ENCODE measurements at places on chromosomes 13 and 19.
A peak's percentile ranks its signal among the peaks of the same experiment; 100 is the strongest.

DNA sequence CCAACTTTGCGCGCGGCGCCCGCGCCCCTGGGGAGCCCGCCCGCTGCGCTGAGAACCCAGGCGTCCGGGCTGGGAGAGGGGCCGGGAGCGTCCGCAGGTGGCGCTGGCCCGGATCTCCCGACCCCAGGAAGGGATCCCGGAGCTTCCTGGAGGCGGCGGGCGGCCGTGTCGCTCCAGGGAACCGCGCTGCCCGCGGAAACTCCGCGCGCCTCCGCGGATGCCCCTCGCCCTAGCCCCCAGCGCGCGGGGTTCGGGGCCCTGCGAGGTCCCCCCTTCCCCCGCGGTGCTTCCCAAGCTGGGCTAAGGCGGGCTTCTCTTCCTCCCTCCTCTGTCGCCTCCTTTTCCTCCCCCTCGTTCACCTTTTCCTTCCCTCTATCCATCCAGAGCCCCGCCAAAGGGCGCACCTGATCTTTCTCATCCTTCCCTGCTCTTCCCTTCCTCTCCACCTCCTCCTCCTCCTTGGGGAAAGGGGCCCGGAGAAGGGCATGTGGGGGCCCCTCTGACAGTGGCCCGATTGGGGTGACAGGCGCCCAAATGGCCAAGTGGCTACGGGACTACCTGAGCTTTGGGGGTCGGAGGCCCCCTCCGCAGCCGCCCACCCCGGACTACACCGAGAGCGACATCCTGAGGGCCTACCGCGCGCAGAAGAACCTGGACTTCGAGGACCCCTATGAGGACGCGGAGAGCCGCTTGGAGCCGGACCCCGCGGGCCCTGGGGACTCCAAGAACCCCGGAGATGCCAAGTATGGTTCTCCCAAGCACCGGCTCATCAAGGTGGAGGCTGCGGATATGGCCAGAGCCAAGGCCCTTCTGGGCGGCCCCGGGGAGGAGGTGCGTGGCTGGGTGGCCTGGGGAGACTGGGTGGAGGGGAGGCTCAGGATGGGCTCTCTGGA lies 710 bp downstream of the SHD start:
- DNase-seq: no peak

DNA sequence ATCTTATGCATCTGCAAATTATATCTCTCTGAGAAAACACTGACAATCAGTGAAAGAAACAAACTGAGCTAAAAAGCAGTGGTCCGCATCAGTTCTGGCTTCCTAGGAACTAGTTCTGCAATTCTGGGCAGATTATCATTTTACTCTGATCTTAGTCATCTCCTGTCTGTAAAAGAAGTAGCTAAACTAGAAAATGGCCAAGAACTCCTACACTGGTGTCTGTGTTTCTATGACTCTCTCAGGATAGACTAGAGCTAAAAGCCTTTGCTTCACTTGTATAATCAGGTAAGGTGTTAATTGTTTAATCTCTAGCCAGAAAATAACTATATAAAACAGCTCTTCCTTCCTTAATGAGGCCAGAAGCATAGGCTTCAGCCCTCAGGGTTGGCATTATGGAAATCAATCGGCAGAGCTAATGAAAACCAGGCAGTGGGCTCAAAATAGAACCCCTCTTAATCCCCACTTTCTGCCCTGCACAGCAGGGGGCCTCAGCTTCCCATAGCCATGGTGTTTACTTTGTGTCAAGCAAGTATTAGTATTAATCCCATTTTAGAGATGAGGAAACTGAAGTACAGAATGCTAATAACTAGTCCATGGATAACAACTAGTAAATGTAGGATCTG lies 459.2 kb downstream of the FGF14 start:
- DNase-seq: no peak

DNA sequence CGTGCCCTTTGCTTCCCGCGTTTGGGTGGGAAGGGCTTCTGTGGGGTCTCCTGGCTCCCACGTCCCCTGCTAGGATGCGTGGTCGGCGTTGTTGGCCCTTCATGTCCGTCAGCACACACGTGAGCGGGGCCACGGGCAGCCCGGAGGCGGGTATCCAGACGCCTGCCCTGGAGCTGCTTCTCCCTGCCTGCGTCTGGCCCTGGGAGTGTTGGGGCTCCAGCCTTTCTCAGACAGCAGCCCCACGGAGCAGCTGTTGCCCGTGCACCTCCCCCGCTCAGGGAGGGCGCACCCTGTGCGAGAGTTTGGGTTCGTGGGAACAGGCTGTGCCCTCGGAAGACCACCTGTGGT lies 14.5 kb downstream of the DAZAP1 start:
- no peak for DNase-seq

GRCh38 chr13:30401347-30401746 lies 20.9 kb upstream of the UBE2L5 start:
- no peak for DNase-seq

GRCh38 chr13:28097503-28097902 lies 2.9 kb downstream of the FLT3 start:
- no peak for DNase-seq

GRCh38 chr13:50017819-50018218 lies 2.6 kb downstream of the KCNRG start:
- DNase-seq: no peak

- no peak for DNase-seq
Observed at GRCh38 chr19:18969931-18970659, 29.1 kb upstream of the HOMER3 start.

GRCh38 chr13:89432997-89433396 lies 1761.8 kb downstream of the SLITRK5 start:
- DNase-seq: no peak

DNA sequence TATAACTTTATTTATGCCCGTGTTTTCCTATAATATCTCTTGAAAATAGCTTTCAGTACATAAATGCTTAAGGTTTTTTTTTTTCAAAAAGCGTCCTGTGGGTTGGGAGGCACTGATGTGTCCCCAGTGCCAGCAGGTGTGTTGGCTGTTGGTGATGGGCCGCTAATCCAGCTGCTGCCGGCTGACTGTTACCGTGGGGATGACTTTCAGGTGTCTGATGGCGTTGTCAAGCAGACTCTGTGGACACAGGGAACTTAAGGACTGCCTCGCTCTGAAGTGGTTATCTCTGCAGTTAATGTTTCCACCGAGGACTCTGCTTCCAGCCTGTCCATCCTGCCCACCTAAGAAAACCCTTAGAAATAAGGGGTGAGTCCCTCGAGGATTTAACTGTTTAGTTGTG lies 94.5 kb downstream of the ANKRD10 start:
- no peak for DNase-seq

DNA sequence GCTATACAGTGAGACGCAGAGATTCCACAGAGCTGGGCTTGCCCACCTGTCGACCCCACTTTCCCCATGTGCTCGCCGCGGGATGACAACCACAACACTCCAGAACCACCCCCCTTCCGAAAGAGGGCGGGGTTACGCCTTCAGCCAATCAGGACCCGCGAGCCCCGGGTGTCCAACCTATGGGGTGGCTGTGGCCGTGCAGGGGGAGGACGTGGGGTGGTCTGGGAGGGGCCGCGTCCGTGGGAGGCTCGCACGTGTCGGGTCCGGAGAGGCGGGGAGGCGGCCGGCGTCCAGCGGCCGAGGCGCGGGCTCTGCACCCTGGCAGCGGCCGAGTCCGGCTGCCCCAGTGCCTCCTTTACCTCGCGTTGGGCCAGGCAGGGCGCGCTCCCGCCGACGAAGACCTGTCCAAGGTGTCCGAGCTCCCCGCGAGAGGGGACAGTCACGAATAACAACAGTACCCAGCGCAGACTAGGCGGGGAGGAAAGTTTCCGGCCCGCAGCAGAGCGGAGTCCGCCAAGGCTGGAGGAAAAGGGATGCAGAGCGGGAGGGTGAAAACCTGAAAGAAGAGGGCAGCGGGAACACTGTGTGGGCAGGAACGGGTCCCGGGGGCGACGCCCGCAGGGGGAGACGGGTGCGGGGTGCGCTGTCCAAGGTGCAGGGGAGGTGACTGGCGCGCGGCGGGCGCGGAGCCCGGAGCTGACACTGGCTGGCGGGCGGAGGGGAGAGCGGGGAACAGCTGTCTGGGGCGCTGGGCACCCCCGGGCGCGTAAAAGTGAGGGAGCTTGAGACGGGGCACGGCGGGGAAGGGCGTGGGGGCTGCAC lies 911 bp downstream of the ENOX1 start:
- DNase-seq: peak; percentile 39

DNA sequence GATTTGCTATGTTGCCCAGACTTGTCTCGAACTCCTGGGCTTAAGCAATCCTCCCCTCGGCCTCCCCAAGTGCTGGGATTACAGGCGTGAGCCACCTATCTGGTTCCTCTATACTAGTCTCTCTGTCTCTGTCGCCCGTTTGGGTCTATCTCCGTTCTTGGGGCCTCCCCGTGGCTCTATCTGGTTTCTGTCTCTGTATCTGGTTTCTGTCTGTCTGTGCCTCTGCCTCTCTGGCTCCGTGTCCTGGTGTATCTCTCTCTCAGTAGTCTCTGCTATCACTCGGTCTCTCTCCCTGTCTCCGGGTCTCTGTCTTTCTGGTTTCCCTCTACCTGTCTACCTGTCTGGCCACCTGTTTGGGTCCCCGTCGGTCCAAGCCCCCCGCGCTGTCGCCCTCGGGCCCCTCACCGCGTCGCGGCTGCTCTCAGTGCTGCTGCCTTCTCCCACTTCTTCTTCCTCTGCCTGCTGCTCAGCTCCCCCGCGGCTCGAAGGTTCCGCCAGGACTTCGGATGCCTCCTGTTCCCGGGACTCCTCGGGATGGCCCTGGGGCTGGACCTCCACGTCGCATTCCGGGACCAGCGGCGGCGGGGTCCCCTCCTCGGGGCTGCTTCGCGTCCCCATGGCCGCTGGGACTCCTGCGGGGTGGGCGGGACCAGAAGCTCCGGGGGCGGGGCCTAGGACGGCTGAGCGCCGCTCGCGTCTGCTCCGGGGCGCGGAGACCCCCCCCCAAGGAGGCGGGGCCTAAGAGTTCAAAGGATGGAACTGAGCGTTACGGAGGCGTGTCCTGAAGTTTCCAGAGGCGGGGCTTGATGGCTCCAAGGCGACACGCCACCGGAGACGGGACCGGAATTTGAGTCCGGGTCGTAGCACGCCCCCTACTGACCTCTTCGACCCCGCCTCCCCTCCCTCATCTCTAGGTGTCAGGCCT lies 783 bp downstream of the PHLDB3 start:
- DNase-seq: peak; percentile 98

DNA sequence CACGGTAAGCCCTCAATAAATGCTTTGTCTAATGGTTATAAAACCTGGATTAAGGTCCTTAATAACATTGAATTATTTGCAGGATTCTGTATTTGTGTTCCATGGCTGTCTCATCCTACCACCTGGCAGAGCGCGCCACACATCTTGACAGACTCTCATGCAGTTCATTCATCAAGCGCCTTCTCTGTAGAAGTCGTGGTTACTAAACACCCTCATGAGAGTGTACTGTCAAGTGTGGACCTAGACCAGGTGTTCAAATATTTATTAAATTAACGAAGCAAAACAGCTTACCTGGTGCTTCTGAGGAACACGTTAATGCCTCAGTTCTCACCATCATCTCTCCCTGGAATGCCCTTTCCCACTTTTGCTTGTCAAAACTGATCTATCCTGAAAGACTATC lies 13.1 kb upstream of the FBXL3 start:
- DNase-seq: no peak

DNA sequence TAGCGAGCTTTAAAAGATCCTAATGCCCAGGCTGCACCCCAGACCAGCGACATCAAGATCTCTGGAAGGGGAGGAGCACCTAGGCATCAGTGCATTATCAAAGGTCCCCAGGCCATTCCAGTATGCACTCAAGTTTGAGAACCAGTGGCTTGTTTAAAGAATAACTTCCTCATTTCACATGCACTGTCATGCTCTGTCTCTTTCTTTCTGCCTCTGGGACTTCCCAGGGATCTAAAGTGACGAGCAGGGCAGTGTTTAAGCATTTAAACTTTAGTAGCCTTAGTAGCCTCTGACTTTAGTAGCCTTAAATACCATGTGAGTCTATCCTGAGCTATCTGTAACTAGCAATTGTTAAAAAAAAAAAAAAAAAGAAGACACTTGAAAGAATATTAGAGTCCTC lies 8.9 kb upstream of the FARP1 start:
- DNase-seq: no peak

DNA sequence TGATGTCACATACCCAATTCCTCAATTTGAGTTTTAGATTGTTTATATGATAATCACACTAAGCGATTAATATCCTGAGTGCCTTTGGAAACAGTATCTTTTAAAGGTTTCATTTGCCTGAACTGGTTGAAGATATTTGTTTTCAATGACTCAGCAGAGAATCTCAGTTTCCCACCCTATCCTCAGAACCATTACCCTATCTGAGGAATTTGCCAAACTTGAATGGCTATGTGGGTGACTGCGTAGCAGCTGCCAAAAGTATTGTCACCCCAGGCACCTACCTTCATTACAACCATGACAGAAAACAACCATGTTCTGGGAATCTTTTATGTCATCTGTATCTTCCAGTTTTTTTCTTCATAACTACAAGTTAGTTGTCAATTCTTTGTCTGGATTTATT lies 440.1 kb upstream of the NBEA start:
- DNase-seq: no peak

DNA sequence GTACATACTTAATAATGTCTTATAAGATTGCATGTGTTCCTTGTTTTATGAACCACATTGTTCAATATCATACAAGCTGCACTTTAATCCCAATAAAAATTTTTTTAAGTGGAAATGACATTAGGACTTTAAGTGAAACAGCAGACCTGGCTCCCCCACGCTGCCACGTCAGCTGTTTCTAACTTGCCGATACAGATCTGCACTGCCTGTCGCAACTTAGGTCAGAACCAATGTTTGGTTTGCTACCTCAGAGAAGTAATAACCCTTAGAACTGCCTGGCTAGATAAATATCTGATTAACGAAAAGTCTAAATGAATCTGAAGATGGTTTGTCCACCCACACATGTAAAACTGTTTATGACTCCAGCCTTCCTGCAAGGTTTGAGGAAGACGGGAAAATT lies 327.5 kb upstream of the DACH1 start:
- DNase-seq: no peak

DNA sequence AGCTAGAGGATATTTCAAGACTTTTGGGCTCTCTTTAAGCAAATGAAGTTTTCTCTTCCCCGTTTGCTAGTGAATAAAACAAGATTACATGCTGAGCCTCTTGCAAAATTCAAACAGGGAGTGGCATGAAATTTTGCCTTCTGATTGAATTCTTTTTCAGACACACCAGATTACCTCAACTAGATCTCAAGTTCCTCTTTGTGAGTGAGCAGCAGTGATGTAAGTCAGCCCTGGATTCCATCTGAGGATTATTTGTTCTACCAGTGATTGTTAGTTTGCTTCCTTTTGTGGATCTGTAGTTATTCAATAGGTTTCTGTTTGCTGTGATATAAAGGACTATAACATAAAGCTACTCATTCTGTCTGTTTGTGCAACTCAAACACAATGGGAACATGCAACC lies 407.7 kb downstream of the LMO7 start:
- DNase-seq: no peak

DNA sequence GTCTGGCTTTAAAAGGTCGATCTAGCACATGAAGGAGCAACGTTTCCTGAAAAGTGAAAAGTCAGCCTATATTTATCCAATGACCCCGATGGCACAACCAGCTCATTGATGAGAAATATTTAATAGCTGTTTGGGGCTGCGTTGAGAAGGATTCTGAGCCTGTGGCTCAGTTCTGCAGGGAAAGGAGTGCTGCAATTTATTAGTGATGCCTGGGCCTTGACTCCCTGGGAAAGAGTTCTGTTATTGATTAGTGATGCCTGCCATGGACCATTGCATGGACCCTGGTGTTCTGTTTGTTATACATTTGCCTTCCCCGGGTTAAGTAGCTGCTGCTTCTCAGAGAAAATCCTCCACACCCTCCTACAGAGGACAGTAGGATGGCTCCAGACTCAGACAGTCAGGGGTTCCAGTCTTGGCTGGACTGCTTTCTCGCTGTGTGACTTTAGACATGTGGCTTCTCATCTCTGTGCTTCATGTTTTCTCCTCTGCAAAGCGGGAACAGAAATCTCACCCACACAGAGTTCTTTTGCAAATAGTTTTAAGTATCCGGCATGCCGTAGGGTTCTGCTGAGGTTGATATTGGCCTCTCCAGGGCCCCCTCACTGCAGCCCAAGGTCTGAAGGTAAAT lies 17.7 kb upstream of the PTPRS start:
- no peak for DNase-seq
